ENCODE measurements at places on chromosomes 2 and 18. TPM values are rescaled to one million over a fixed set of nuclear protein-coding genes. Genes with fewer than 3 reads are reported as not detected.

DES gene
- 0.69 TPM for total RNA-seq

NEU2 gene
- not detected for total RNA-seq

CNRIP1 gene
- total RNA-seq = not detected

GRCh38 chr2:224584785-224585210 is 365 bp downstream of the CUL3 start:
- DNase-seq = no peak

- DNase-seq = no peak
These were observed 2.7 kb upstream of the NMI start for GRCh38 chr2:151292141-151292540.

- no peak for DNase-seq
These were observed 102.6 kb downstream of the DGKD start for GRCh38 chr2:233456934-233457333.

- DNase-seq = no peak
These were observed 34.0 kb downstream of the ST6GAL2 start for GRCh38 chr2:106851881-106852501.

Data from Panc1 (cell line).